Frontal cortex (tissue), 4 donors: ENCODE measurements at places on chromosomes 12 and 14. TPM values are rescaled to one million over a fixed set of nuclear protein-coding genes. Genes with fewer than 3 reads are reported as not detected.
A peak's percentile ranks its signal among the peaks of the same experiment; 100 is the strongest.

- DNase-seq: no peak
Observed at GRCh38 chr12:133217219-133217618, 18.5 kb downstream of the ANHX start.

DNA sequence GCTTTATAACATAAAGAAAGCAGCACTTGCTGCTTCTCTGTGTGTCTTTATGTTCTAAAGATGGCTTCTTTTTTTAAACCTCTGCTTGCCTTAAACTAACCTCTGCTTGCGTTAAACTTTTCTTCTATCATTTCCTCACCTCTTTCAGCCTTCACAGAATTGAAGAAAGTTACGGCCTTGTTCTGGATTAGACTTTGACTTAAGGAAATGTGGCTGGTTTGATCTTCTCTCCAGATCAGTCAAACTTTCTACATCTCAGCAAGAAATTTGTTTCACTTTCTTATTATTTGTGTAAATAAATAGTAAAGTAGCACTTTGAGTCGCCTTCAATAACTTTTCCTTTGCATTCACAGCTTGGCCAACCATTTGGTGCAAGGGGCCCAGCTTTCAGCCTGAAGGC lies 64.2 kb downstream of the CMAS start:
- DNase-seq: no peak

GRCh38 chr12:2697057-2697800 lies 97.5 kb upstream of the FKBP4 start:
- DNase-seq: no peak

DNA sequence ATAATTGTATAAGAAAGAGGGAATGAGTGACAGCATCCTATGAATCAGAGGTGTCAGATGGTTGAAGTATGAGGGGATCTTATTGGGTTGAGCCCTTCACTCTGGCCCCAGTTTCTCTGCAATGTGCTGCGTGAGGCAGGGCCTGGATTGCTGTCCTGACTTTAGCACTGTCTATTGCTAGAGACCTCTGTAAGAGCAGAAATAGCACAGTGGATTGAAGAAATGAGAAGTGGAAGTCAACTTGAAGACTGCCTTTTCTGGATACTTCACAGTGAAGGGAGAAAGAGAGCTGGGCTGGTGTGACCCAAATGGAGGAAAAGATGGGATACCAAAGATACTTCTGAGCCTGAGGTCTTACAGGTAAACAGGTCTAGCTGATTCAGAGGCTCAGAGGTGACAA lies 5.8 kb downstream of the ASCL4 start:
- DNase-seq: no peak

DNA sequence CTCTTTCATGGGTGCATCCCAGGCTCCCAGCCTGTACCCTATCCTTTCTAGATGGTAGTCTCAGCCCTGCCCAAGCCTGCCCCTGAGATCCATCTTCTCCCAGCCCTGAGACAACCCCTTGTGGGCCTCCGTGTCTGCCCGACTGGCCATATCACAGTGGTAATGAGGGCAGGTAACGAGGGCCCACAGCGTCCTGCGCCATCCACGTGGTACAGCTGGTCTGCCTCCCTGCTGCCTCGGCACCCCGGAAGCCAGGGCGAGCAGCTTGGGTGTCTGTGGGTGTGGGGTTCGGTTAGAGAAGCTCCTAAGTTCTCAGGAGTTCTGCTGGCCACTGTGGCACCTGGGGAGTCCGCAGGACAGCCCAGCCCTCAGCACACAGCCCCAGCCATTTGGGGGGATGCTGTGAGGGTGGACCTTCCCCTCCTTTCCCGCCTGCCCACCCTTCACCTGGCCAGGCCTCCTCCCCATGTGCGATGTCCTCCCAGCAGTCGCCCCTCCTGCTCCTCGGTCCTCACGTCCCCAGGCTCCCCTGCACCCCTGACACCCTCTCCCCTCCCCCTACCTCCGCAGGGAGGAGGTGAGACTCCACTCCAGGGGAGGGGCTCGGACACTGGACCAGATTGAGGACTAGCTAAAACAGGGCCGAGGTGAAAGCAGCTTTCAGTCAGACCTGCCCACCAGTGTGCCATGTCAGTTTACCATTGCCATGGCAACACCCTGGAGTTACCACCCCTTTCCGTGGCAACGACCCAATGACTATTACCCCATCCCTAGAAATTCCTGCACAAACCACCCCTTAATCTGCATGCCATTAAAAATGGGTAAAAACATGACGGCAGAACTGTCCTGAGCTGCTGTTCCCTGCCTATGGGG lies 69.0 kb downstream of the KIF26A start:
- DNase-seq: no peak

DNA sequence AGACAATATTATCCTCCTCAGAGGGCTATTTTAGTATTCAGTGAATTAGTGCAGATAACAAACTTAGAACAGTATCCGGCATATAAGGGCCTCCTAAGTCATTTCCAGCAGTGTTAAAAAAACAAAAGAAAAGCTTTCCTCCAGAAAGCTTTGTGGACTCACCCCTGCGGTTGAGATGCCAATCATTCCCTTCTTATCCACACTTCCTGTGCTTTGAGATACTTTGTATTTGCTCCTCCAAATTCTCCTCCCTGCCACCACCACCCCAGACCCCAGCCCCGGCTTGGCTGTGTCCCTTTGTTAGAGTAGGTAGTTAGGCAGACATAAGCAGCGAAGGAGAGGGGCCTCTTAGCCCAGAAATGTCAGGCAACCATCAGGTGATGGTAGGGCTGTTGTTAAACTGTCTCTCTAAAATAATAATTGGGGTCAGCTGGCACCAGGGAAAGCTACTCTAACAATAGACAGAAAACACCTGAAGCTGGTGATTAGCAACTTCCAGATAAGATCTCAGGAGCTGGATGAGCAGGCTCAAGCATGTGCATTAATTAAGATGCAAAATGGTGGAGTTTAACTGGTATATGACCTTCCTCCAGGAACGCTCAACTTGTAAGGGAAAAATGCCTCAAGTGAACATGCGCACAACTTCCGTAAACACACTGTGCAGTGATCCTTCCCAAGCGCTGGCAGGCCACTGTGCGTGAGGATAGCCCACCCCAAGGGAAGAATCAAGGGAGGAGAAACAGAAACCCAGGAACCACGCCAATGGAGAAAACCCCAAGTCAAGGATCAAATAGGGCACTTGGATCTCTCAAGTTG lies 152.1 kb upstream of the EEA1 start:
- no peak for DNase-seq

DNA sequence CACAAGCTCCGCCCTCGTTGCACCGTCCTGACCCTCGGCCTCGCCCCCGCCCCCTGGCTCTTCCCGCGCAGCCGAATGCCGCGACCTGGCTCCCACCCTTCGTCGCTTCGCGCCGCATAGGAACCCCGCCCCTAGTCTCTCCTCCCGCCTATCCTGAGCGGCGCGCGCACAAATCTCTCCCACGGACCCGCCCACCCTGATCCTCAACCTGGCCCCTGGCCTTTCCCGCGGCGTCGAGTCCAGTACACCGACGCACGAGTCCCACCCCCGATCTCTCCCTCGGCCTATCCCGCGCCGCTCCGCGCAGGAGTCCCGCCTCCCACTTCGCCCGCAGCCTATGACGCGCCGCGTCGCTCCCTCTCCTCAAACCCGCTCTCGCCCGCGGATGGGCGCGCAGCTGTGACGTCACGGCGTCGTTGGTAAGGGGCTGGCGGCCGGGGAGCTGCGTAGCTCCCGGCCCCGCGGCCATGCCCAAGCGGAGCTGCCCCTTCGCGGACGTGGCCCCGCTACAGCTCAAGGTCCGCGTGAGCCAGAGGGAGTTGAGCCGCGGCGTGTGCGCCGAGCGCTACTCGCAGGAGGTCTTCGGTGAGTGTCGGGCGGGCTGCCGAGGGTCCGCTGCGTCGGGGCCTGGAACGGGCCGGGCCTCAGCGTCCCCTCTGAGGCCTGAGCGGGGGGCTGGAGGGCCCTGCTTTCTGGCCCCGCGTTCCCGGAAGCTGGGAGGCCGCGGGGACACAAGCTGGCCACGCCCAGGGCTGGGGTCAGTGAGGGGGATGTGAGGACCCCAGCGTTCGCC lies at the start of gene SIVA1:
SIVA1 (plus strand) TSS at position 413 of the 793 bp plus-strand sequence; CDS start at position 468, 55 bp downstream.
- DNase-seq: peak; percentile 100

- DNase-seq: no peak
Observed at GRCh38 chr12:32332446-32332845, 66.9 kb upstream of the FGD4 start.

DNA sequence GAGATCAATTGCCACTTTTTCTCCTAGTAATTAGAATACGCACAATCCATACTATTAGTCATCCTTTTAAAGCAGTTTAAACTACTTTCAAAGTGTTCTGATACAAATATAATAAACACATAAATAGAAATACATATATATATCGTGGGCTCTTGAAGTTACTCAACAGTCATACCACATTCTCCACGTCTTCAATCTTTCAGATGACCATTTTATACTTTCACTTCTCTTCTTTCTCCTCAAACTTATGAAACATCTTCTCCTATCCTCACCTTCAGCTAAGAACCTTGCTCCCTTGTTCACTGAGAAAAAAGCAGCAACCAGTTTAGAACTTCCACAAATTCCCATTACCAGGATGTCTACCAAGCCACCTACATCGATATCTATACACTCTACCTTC lies 19.2 kb downstream of the CEP290 start:
- DNase-seq: no peak

- no peak for DNase-seq
Observed at GRCh38 chr12:124480469-124481256, 86.7 kb downstream of the NCOR2 start.

GRCh38 chr14:69685716-69686115 lies 74.3 kb downstream of the SUSD6 start:
- DNase-seq: no peak

DNA sequence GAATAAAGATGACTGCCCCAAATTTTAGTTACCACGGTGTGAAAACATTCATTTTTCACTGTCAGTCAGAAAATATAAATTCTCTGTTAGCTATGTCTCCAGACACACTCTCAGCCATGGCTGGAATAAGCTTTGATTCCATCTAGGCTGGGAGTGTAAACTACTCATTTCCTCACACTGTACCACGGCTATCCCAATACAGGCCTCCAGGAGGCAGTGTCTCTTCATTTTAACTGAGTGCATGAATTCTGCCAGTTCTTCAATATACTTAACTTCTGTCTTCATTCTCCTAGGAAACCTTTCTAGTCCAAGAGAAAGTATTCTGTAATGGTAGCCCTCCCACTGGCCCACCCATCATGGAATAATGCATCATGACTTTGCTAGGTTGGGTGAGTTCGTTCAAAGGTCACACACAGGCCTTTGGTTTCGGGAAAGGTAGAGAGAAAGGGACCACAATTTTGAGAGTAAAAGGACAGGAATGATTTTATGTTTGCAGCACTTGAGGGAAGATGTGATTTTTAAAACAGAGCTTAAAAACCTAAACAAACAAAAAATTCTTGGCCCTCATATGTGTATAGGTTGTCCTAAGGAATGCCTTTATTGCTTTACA lies 381.1 kb downstream of the SEC23A start:
- DNase-seq: peak; percentile 28

- no peak for DNase-seq
Observed at GRCh38 chr12:67091678-67092077, 177.5 kb upstream of the CAND1 start.

GRCh38 chr14:94005324-94006073 lies 8.4 kb downstream of the CCDC197 start:
- no peak for DNase-seq

GRCh38 chr12:50258167-50258551 lies 25.2 kb downstream of the LIMA1 start:
- DNase-seq: no peak

DNA sequence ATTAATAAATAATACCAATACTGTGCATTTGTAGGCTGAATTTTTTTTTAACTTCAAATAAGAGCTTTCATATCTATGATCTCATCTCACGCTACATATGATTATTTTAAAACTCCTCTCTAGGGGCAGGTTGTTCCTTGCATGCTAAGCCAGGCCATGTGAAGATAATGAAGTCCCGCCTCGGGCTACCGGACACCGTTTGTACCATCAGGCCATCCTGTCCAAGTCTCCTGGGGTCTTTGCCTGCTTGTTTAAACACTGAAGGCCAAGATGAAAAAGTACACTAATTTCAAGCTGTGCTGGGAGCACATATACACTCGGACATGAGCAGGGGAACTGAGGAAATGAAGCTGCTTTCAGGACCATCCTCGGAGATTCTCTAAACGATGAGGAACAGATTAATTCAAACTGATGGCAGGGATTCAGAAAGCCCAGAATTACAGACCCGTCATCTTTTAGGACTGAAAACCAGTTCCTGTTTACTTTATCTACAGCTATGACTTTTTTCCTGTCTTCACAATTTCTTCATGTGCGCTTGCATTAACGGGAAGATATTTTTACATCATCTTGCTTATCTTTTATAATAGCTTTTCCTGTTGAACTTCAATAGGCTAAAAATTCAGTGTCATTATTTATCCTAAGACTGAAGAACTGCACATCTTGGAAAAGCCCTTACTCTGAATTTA lies 6.3 kb upstream of the ABHD12B start:
- no peak for DNase-seq

DNA sequence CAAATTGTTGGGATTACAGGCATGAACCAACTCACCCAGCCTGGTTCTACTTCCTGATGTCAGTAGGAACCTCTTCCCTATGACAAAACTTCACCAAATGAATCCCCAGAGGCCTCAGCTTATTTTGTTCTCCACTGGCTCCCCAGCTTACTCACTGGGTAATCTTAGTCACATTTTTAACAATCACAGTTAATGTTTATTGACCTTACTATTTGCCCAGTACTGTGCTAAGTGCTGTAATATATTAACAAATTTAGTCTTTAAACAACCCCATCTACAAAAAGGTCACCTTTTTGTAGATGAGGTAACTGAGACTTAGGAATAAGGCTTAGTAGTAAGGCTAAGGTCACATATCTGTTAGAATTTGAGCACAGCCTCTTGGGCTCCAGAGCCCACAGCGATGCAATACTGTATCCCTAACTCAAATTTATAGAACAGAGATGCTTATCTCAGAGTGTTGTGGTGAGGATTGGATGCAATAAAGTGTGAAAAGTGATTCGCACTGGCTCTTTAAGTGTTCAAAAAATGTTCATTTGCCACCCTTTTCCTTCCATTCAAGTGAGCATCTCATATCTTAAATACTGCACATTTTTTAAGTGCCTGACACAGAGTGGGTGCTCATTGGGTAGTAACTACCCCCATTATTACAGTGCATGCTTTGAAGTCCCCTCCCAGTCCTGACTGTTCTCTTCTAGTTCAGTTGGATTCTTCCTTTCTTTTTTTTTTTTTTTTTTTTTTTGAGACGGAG lies 146.4 kb upstream of the ARHGAP5 start:
- DNase-seq: no peak

DNA sequence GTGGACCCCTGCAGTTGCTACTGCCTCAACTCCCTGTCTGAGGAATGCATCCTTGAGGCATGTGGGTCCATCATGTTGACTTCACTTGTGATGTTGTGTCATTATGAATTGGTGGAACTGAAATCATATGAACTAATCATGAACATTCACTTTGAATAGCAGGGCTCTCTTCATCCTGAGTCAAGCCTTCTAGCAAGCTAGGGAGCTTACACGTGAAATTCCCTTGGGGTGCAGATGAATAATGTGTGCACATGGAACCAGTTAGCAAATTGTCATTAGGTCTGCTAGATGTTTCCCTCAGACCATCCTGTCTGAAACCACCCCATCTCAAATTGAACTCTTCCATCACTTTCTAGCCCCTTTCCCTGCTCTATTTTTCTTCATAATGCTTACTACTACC lies 3.6 kb downstream of the COQ6 start:
- DNase-seq: no peak

AKT1 gene
- total RNA-seq: 130 TPM

HCAR3 gene
- not detected for total RNA-seq

HOXC12 gene
- total RNA-seq: not detected

LMNTD1 gene
- total RNA-seq: 1.2 TPM
